Esophagus squamous epithelium (tissue), 5 donors: ENCODE measurements at places on chromosomes 12 and 14.

- DNase-seq: no peak
These were observed 123.9 kb downstream of the BRMS1L start for GRCh38 chr14:35949920-35950513.

GRCh38 chr14:91830777-91831176 is 36.6 kb downstream of the TC2N start:
- DNase-seq: no peak

DNA sequence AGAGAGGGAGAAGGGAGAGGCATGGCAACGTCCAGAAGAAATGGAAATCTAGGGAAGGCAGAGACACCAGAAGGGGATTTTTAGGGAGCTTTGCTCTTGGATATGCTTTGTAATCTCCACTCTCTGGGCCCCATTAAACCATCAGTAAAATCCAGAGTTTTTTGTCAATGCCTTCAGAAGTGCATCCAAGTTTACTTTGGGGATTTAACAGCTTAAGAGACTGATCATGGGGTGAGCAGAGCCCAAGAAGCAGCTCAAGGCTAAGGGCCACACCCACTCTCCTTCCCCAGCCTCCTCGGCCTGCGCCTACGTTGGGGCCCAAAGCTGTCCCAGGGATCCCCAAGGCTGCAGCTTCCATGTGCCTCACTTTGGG is 37.4 kb upstream of the WSCD2 start:
- no peak for DNase-seq

- DNase-seq: no peak
These were observed 52.6 kb downstream of the BICDL1 start for GRCh38 chr12:120041386-120042231.

DNA sequence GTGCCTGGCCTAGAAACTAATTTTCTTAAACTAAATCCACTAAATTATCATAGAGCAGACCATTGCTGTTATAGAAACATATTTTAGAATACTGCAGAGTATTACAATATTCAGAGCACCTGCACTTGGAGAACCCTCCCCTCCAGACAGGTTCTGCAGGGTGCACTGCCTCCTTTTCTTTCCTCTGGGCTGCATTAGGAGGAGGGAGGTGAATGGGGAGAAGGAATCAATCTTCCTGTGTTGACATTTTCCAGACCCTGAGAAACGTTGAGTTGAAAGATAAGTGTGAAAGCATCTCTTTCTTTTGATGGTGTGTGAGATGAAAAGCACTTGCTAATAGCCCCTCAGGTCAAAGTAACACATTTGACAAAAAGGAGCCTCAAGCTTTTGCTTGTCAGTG is 7.3 kb downstream of the SYNE2 start:
- no peak for DNase-seq

- DNase-seq: no peak
These were observed 65.3 kb downstream of the IFT43 start for GRCh38 chr14:76050797-76051392.

- no peak for DNase-seq
These were observed 7.9 kb upstream of the OR10G2 start for GRCh38 chr14:21642683-21643082.

- DNase-seq: no peak
These were observed 20.9 kb downstream of the OAS2 start for GRCh38 chr12:112998987-112999767.

- DNase-seq: no peak
These were observed 42.8 kb upstream of the CORO1C start for GRCh38 chr12:108773798-108774788.

- no peak for DNase-seq
These were observed 2.8 kb downstream of the KRT7 start for GRCh38 chr12:52235822-52236361.

DNA sequence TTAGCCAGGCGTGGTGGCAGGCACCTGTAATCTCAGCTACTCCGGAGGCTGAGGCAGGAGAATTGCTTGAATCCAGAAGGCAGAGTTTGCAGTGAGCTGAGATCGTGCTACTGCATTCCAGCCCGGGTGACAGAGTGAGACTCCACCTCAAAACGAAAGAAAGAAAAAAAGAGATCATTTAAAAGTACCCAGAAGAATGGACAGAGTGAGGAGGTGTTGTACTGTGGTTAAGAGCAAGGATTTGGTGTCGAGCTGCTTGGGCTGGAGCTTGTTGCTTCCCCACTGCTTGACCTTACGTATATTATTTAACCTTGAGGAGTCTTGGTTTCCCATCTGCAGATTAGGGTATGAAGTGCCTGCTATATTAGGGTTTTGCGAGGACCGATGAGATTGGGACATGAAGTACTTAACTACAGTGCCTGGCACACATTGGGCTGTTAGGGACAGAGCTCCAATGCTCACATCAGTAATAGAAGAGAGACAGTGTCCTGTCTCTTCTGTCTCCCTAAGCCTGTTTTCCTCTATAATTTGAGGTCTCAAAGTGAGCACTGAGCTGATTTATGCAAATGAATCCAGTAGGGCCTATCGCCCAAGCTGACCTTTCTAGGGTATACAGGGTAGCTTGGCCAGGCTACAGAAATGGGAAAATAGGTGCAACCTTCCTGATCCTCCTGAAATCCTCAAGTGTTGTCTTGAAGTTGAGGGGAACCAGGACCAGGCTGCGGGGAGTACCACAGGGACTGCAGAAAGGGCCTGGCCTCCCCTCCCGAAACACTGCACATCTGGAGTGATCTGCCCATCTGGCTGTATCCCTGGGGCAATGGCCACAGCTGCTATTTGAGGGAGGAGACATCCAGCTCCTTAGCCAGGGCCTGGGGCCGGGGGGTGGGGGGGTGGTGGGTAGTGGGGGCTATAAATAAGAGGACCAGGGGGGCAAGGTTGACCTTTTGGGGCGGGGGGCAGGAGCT is 8.6 kb upstream of the HDAC7 start:
- no peak for DNase-seq

GRCh38 chr14:72097173-72097783 is 165.0 kb downstream of the RGS6 start:
- DNase-seq: no peak

DNA sequence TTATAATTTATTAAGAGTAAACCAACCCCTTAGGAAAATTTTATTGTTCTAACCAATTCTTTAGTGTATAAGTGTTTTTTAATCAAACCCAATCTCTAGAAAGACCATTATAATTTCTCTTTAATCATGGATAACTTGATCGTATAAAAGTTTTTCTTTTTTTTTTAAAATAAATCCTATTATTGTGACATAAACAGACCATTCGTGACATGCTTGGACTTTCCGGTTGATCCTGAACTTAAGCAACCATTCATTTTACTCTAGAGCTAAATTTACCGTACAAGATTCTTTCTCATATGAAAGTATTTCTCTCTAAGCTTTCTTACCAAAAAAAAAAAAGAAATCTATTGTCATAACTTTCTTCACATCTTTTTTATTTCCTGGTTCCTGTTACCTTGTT is 32.6 kb upstream of the SLC38A4 start:
- DNase-seq: no peak

DNA sequence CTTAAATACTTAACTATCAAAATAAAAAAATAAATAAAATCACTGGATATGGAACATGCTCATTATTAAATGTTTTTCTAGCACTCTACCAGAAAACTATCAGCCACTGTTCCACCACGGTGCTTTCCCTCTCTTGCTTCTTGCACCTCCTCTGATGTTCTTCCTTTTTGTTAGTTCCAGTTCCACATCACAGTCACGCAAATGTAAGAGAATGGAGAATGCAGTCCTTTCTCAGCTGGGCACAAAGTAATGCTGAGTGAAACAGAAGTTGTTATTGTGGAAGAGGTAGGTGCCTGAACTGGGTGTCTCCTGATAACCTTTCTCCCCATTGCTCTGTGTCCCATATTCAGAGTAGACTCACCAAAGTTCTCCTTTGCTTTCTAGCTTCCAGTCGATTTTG is 1116.9 kb upstream of the TMEM132C start:
- DNase-seq: no peak

- DNase-seq: no peak
These were observed 201.0 kb upstream of the DIO3 start for GRCh38 chr14:101360054-101360911.

DNA sequence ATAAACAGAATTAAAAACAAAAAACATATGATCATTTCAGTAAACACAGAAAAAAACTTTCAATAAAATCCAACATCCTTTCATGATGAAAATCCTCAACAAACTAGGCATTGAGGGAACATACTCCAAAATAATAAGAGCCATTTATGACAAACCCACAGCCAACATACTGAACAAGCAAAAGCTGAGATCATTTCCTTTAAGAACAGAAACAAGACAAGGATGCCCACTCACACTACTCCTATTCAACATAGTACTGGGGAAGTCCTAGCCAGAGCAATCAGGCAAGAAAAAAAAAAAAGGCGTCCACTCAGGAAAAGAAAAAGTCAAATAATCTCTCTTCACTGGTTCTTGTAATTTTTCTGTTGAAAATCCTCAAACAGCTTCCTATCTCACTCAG is 30.1 kb downstream of the MRPL42 start:
- DNase-seq: no peak

DNA sequence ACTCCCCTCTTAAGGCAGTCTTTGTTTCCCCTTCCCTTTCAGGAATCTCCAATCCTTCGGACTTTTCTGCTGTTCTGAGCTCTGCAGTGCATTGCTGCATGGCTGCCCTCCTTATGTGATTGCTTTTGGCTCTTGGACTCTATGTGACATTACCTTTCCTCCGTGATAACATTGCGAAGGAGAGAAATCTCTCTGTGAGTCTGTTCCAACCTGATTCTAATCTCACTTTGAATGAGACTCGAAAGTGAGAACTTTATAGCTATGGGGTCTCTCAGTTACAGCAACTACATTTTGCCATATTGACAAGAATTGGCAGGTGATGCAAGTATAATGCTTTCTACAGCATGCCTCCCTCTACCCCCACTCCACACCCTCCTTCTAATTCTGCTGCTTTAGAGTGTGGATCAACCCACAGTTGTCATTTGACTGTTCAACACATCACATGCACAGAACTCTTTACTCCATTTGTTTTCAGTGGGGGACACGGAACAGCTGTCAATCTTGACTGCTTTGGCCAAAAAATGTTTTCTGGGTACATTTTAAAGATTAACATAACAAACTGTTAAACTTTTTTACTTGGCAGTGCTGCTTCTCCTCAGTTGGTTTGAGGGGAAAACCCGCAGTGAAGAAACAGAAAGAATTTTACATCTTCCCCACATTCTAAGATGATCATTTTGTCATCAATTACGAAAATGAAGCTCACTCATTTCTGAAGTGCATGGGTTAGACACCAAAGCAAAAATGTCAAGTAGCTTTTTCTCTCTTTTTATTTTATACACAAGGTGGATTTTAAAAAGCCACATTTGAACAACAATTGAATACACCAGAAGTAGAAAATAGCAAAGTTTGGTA is 125.5 kb upstream of the RMST start:
- DNase-seq: no peak

DNA sequence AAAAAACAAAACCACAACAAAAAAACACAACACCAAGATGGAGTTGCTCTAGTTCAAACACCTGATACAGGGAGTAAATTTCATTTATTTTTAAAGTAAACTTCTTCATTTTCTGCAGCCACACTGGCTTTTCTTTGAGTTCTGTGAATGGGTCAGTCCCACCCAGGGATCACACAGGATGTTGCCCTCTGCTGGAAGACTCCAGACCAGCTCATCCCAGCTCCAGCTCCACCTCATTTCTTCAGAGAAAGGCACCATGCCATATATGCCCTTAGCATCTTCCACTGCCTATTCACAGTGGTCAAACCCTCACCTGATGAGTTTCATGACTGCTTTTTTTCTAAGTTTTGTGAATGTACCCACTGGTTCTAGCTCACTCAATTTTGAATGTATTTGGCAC is 8.0 kb downstream of the GLIPR1 start:
- no peak for DNase-seq

- no peak for DNase-seq
These were observed 544 bp upstream of the TDP1 start for GRCh38 chr14:89955022-89955744.

GRCh38 chr12:33223956-33224355 is 215.7 kb downstream of the SYT10 start:
- no peak for DNase-seq

GRCh38 chr12:24496755-24497154 is 452.1 kb downstream of the BCAT1 start:
- no peak for DNase-seq

DNA sequence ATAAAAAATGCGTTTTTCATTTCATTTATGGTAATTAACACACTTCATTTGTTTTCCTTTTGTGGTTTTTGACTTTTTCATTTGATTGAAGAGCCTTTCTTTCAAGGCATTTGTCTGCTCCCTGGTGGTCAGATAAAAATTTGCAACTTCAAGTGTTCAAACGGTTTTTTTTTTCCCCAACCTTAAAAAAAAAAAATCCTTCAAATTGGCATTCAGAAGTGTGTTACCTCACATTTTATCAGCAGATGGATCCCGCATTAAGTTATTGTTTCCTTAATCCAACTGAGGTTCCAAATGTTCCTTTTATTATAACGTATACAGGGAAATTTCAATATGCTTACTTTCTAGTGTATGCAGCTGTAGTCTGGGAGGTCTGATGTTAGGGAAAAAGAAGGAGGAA is 47.2 kb downstream of the MYF5 start:
- DNase-seq: no peak

DNA sequence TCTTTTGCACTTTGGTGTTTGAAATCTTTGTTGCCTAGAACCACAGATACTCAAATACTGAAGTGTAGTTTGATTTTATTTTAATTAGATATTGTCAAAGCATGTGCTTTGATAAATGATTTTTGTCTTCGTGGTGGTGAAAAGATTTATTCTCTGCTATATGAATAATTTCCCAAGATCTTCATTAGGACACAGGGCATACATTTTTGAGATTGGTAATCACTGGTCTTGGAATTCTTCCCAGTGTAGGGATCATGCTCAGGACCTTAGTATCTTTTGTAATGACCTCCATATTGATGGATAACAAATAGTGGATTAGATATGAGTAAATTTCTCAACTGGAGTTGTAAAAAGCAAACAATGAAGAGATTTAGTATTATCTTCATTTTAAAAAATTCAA is 28.2 kb downstream of the TBK1 start:
- no peak for DNase-seq

- no peak for DNase-seq
These were observed 54.5 kb downstream of the C12orf75 start for GRCh38 chr12:105384916-105385535.

DNA sequence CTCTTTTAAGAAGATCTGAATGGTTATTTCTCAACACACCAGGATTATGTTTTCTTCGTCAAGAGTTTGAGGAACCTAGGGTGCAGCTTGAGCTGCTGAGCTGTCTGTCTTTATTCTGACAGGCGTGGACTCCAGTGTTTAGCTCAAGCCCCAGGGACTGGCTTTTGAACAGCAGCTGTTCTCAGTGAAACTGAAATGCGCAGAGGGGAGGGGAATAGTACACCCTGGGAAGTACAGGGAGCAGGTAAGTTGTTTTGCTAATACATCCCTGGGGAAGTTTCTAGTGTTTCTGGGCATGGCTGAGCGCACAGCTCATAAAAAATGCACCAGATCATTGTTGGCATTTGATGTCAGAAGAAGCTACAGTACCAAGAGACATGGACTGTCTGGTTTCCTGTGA is 659.8 kb downstream of the DIO2 start:
- no peak for DNase-seq

DNA sequence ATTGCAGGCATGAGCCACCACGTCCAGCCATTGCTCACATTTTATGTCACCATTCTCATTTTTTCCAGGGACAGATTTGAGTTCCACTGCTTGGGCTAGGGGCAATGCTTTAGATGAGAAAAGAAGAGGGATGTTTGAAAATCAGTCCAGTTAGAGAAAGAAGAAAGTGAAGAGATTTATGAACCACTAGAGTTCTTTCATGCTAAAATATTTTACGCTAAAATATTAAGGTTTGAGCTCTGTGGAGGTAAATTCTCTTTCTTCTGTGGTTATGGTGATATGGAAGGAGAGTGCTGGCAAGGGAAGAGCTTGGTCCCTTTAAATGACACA is 21.5 kb downstream of the CFL2 start:
- no peak for DNase-seq
